ENCODE measurements at places on chromosomes 2 and 18. TPM values are rescaled to one million over a fixed set of nuclear protein-coding genes. Genes with fewer than 3 reads are reported as not detected.

Gene CHRNG
- not detected for total RNA-seq

Gene ANKRD30BL
- not detected for total RNA-seq

Gene FAM237A
- total RNA-seq: not detected

DNA sequence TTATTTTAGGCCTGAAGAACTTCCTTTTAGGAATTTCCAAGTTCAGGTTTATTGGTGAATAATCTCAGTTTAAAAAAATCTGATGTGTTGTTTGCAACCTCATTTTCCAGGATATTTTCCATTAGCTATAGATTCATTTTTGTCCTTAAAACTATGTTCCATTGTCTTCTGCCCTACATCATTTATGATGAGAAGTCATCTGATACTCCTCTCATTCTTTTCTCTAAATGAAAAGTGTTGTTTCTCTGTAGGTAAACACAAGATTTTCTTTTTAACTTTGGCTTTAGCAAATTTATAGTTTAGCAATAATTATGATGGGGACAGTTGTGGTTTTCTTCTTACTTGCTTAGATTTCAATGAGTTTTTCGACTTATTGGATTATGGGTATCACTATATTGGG lies 427.3 kb downstream of the DCDC2C start:
- no peak for DNase-seq

GRCh38 chr18:23151414-23152099 lies 16.3 kb downstream of the CABLES1 start:
- no peak for DNase-seq

DNA sequence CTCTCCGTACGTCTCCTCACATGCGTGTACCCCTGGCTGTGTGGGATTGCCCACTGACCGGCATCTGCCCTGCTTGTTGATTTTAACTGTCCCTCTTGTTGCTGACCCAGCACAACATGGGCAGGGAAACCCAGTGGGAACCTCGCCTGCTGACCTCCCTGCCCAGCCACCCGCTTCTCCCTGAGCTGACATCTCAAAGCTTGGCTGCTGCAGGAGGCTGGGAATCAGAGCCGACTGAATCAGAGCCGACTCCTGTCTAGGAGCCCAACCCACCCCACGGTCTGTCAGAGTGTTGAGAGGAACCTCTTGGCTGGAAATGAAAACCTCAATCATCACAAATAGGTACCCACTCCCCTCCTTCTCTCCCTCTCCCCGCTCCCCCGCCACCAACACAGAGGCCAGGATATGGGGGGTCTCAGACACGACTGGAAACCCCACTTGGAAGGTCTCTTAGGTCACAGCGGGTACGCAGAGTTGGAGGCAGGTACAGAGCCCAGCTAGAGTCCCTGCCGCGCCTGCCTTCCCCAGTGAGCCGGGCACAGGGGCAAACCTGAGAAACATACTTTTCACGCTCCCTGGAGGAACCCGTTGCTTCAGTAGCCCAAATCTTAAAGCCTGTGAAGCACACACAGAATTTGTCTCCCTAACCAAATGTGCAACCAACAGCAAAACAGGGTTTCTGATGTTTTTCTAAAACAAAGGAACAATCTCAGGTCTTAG lies 784 bp downstream of the EDAR start:
- DNase-seq: no peak

- DNase-seq: no peak
Measured at GRCh38 chr2:166404831-166405568, 29.3 kb upstream of the SCN9A start.

DNA sequence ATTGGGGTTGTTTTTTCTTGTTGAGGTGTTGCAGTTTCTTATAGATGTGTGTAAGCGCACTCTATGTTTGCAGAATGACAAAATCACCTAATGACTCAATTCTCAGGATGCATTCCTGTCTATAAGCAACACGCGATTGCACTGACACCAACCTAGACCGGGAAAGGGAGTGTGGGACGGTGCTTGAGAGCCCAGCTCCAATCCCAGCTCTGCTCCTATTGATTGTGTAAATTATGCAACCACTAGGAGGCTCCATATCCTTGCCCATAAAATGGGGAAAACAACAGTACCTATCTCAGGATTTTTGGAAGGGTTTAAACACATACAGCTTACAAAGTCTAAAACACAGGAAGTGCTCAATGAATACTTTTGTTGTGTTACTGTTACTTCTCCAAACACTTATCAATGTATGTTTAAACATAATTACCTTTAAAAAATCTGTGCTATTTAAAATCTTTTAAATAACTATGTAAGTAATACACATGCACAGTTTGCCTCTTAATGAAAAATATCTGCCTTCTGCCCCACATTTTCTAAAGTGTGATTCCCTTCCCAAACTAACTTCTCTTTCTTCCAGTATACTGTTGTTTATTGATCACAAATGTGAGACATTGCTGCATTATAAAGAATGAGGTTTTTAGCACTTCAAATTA lies 132.5 kb downstream of the SPHKAP start:
- DNase-seq: peak; percentile 66

GRCh38 chr18:31451625-31452024 lies 4.1 kb downstream of the DSG3 start:
- DNase-seq: no peak
